ENCODE measurements at places on chromosomes 12 and 14.

DNA sequence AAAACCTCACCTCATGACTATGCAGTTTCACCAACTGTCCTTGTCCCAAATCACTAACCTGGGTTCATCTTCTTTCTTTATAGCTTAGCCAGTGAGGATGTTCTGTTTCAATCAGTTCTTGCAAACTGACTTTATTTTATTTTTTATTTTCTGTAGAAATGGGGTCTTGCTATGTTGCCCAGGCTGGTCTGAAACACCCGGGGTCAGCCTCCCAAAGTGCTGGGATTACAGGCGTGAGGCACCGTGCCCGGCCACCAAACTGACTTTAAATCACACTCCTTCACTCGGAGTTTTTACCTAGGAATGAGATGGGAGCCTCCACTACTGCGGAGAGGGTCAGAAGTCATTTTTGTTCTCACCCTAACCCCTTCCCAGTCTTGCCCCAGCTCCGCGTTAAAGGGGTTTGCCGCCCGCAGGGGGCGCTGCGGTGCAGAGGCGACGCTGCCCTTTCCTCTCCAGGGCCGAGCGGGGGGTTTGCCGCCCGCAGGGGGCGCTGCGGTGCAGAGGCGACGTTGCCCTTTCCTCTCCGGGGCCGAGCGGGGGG, 7.0 kb upstream of the B4GALNT3 start:
- DNase-seq = no peak

- DNase-seq = no peak
Measured at GRCh38 chr12:132926415-132926833, 29.7 kb downstream of the ZNF605 start.

DNA sequence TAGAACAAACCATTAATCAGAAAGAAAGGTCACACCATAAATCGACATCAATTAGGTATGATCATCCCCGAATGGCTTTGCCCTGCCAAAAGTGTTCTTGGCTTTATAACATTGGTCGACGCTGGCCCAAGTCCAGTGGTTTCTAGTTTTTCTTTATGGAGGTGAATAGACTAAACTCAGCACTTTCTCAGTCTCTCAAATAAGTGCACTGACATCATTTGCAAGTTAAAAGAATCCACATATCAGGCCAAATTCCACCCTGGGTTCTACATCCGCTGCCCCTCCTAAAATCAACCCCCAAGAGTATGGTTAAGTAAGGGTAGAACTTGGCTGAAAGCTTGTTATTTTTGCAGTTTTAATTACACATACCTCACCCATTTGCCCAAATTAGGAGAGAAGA, 314.3 kb downstream of the C12orf75 start:
- DNase-seq = no peak

GRCh38 chr12:100539202-100539601, 34.3 kb upstream of the GAS2L3 start:
- no peak for DNase-seq

DNA sequence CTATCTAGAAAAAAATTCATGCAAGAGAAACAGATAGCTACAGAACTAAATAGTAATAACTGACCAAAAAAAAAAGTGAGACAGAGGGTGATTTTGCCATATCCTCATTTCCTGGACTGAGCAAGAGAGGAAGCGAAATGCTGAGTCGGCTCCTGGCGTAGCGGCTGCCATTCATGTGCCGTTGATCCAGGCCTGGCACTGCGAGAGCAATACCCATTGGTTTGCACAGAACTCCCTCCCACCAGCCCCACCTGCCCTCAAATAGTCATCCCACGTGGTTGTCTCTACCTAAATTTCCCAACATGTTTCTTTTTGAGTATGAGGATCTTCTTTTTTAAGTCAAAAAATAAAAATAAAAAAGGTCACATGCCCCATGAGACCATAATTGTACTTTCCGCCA, 9.4 kb upstream of the WNT5B start:
- no peak for DNase-seq

- DNase-seq = peak; percentile 54
Measured at GRCh38 chr12:131921866-131922769, 7.0 kb upstream of the PUS1 start.

- DNase-seq = peak; percentile 79
Measured at GRCh38 chr14:77301103-77301502, 19.6 kb downstream of the POMT2 start.

- peak; percentile 38 for DNase-seq
Measured at GRCh38 chr14:52272375-52272774, 4.9 kb downstream of the PTGDR start.

GRCh38 chr12:54988402-54989054, 4.0 kb upstream of the TESPA1 start:
- peak; percentile 64 for DNase-seq

DNA sequence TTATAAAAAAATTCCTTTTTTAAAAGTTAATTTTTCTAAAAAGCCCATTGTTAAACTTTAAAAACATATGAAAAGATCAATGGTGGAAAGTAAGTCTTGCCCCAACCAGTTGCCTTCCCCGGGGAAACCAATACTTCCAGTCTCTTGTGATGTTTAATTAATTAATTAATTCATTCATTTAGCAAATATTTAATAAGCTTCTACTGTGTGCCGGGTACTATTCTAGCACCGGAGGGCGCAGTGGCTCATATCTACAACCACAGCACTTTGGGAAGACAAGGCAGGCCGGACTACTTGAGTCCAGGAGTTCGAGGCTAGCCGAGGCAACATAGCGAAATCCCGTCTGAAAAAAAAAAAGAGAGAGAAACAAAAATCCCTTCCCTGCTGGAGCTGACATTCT, 87.4 kb downstream of the HECTD4 start:
- DNase-seq = no peak

GRCh38 chr12:94516985-94517384, 57.3 kb upstream of the CEP83 start:
- no peak for DNase-seq

DNA sequence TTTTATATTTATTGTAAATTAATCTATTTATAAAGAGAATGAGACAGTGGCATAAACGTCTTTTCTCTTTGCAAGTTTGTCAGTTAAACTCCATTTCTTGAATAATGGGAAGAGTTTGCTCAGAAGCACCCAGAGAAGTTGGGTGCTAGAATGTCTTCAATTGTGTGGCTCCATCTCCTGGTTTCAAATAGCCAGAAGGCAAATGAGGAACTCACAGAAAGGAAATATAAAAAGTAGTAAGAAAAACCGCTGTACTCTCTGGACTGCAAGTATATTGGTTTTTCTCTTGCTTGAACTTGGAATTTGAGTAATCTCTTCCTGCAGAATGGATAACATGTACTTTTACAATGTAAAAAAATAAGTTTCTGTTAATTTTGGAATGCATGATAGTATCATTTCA, 217.5 kb downstream of the DPY19L2 start:
- no peak for DNase-seq

DNA sequence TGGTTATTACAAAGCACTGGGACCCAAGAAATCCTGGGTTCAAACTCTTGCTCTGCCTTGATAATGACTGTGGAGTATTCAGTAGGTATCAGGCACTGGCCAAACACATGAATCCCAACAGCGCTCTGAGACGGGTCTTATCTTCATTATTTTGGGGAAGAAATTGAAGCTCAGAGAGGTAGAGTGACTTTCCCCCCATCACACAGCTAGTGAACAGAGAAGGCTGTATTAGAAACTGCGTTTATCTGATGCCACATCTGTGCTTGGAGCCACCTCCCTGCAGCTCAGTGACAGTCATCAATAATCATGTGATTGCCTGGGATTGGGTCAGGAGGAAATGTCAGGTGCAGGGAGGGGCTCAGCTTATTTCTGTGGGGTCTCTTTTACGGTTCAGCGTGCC, 225.4 kb upstream of the LHX5 start:
- no peak for DNase-seq

- no peak for DNase-seq
Measured at GRCh38 chr14:25215607-25216006, 165.7 kb upstream of the STXBP6 start.

DNA sequence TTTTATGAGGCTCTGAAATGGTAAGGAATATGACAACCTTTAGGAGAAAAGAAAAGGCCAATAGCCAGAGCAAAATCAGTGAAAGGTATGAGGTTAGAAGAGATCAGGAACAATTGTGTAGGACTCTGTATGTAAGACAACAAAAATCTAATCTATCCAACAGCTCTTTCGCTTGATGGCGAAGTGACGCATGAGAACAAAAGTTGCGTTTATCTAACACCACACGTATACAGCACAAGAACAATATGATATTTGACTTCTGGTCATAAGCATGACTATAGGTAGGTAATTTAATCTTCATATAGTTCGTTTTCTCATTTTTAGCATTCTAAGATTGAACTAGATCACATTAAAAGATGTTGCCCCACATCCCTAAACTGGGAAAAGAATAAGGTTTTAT, 1.5 kb downstream of the CLECL1 start:
- no peak for DNase-seq

DNA sequence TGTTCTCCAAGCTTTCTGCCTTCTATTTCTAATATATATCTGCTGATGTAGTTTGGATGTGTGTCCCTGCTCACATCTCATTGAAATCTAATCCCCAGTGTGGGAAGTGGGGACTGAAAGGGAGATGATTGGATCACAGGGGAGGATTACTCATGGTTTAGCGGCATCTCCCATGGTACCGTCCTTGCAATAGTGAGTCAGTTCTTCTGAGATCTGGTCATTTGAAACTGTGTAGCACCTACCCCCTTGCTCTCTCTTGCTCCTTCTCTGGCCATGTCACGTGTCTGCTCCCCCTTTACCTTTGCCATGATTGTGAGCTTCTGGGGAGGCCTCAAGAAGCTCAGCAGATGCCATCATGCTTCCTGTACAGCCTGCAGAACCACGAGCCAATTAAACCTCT, 26.2 kb upstream of the ALX1 start:
- DNase-seq = no peak

GRCh38 chr12:91009319-91009950, 4.7 kb upstream of the EPYC start:
- DNase-seq = no peak

DNA sequence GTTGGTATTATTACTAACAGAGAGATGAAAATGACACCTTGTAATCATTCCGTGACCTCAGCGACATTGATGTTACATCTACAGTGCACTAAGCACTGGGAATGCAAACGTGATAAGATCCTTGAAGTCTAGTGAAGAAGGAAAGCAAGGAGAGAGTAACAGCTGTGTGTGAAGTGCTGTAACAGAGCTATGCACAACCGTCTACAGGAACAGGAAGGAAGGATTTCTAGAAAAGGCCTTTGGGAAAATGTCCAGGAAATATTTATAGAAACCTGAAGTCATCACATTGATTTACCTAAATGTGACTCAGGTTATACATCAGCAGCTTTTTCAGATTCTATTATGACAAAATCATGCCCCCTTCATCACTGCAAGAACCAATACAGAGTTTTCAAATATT, 304.2 kb upstream of the AMIGO2 start:
- no peak for DNase-seq

GRCh38 chr12:44616402-44616801, 259.7 kb downstream of the NELL2 start:
- DNase-seq = no peak

DNA sequence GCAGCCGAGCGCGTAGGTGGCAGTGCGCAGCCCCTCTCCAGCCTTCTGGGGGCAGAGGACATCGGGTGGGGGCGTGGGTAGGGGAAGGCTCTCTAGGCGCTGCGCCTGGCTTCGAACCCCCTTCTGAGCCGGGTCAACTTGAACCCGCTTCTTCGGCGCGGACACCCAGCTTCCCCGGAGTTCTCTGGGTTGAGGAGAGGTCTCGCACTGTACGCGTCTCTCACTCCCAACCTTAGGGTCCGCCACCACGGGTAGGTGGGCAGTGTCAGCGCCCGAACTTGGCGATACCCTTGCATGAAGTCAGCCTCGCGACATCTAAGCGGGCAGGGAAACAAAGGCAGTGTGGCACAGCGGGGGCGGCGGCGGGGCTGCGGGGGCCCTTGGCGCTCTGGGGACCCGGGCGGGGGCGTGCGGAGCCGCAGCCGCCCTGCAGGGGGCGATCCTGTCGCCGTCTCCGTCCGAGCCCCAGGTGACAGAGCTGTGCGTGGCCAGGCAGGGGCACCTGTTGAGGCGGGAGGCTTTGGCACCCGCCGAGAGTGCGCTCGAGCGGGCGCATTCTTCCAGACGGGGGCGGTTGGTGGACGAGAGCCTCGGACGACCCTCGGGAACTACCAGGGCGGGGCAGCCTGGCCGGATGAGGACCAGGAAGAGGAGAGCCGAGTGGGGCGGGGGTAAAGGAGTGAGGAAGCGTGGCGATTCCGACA, 1.1 kb downstream of the GALNT16 start:
- DNase-seq = no peak

GRCh38 chr12:91947459-91947858, 198.2 kb downstream of the BTG1 start:
- DNase-seq = no peak

- no peak for DNase-seq
Measured at GRCh38 chr12:46451276-46452021, 78.9 kb upstream of the SLC38A2 start.

DNA sequence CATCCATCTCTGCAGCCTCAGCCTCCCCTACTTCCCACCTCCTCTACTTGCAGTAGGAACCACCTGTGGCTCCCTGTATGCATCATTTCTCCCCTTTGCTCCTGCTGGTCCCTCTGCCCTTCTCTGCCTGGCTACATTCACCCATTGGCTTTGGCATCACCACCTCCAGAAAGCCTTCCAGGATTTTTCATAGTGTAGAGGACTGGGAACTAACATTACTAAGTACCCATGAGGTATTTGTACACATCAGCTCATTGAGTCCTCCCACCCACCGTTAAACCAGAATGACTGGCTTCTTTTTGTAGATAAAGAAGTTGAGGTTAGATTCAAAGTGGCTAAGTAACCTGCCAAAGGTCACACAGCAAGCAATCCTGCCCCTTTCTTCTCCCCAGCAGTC, 17.1 kb downstream of the SYNE3 start:
- no peak for DNase-seq

DNA sequence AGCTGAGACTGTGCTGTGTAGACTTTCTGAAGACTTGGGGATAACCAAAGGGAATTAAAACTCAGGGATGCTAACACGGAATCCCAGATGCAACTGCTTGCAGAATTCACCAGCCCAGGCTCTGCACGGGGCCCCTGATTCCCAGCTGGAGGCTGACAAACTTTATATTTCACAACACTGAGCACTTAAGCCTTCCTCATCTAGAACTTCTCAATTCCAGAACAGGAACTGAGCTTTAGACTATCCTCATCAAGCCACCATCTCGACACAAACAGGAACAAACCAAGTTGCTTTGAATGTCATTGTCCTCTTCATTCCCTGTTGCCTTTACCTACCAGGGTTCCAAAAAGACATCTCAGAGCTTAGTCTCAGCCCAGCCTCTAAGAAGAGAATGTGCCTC, 22.2 kb downstream of the CCDC63 start:
- DNase-seq = no peak

DNA sequence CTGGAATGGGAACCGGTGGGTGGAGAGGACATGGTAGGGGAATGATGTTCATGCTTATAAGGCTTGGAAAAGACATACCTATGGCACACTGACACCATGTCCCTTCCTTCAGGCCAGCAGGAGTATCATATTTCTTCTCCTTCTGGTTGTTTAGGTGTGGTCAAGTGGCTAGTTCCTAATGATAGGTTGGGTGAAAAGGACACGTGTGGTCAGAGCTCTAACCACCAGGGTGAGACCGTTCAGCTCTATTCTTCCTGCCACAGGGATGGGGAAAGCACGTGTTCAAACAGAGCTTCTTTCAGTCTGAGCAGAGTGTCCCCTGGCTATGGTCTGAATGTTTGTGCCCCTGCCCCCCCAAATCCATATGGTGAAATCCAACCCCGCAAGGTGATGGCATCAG, 209.1 kb downstream of the PAX9 start:
- no peak for DNase-seq

All from mucosa of gallbladder (tissue), 1 donor.